ENCODE measurements at places on chromosomes 4 and X. TPM values are rescaled to one million over a fixed set of nuclear protein-coding genes. Genes with fewer than 3 reads are reported as not detected.
A peak's percentile ranks its signal among the peaks of the same experiment; 100 is the strongest.

GRCh38 chrX:47283015-47283771 is 50.4 kb downstream of the USP11 start:
- no peaks in the 10 kb centered on the region for H3K36me3 ChIP-seq

DNA sequence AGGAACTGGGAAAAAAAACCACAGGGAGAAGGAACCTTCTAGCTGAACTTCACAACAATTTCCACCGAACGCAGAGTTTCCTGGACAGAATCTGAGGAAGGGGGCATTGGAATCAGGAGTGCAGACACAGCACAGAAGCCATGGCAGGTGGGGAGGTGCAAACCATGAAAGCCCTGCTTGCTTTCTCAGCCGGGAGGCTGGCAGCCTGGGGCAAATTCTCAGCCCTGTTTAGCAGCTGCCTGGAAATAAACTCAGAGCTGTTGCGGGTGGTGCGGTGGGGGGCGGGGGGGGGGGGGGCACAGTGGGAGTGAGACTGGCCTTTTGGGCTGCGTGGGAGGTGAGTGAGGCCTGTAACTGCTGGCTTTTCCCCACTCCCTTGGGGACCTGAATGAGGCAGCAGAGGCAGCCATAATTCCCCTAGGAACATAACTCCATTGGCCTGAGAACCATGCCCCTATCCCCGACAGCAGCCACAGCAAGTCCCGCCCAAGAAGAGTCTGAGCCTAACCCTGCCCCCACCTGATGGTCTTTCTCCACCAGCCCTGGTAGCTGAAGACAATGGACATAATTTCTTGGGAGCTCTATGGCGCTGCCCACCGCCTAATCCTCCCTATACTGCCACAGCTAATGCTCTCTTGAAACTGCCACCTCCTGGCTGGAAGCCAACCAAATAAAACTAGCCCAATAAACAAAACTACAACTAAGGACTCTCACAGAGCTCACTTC is 176.3 kb downstream of the FAM13A start:
- no peaks in the 10 kb centered on the region for H3K36me3 ChIP-seq
- H3K27ac ChIP-seq = peak overlapping the region; percentile 44
- peaks cover 15% of the 10 kb centered on the region for H3K4me1 ChIP-seq
- no peak for DNase-seq

- DNase-seq = no peak
- H3K36me3 ChIP-seq = no peaks in the 10 kb centered on the region
- no peaks in the 10 kb centered on the region for H3K4me1 ChIP-seq
- H3K27me3 ChIP-seq = no peaks in the 10 kb centered on the region
- H3K4me3 ChIP-seq = no peak overlapping the region
- no peak overlapping the region for H3K27ac ChIP-seq
Measured at GRCh38 chr4:101288365-101289145, 58.8 kb downstream of the PPP3CA start.

DNA sequence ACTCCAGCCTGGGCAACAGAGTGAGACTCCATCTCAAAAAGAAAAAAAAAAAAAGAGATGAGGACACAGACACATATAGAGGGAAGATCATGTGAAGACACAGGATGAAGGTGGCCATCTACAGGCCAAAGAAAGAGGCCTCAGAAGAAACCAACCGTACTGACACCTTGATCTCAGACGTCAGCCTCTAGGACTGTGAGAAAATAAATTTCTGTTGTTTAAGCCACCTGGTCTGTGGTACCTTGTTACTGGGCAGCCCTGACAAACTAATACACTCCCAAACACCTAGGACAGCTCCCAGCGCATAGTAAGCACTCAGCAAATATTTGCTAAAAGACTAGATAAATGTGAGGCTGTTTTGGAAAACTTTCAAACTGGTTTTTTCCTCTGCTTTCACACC is 59.2 kb upstream of the SMIM10 start:
- H3K27ac ChIP-seq = no peak overlapping the region
- no peaks in the 10 kb centered on the region for H3K4me1 ChIP-seq
- no peak for DNase-seq
- H3K36me3 ChIP-seq = peaks cover 8% of the 10 kb centered on the region
- H3K4me3 ChIP-seq = no peak overlapping the region
- peaks cover 2% of the 10 kb centered on the region for H3K27me3 ChIP-seq

Gene MAGEB1
- not detected for total RNA-seq

Gene PCDH19
- total RNA-seq = 33.3 TPM

DNA sequence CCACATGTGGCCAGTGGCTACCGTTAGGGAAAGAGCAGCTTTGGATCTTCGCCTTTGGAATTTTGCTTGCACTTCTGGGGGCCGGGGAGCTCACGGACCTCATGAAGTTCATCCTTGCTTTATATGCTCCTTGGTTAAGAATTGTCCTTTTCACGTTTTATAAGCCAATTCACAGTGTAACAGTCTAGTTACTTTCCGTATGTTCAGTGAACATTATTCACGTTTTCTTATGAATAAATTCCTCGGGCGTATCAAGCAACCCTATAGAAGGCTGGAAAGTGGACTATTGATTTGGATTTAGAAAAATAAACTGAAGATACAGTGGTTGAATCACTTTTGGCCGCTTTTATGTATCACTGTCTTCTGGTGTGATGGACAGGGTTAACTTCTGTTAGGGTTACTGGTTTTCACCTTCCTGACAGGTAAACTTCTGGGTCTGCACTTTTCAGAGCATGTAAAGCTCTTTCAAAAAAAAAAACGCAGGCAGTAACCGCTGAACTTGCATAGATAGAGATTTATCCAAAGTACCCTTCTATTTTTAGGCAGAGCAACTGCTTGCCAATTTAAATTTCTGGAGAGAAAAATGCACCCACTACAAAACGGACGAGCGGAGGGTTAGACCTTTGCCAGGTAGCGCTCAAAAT is 569 bp upstream of the PDLIM5 start:
- H3K36me3 ChIP-seq = no peaks in the 10 kb centered on the region
- H3K27me3 ChIP-seq = no peaks in the 10 kb centered on the region
- no peak for DNase-seq
- H3K4me1 ChIP-seq = peaks cover 36% of the 10 kb centered on the region
- H3K27ac ChIP-seq = no peak overlapping the region

GRCh38 chrX:28347476-28347875 is 239.8 kb upstream of the IL1RAPL1 start:
- no peak overlapping the region for H3K27ac ChIP-seq
- H3K27me3 ChIP-seq = no peaks in the 10 kb centered on the region
- DNase-seq = no peak

Gene BEX3
- 334 TPM for total RNA-seq

DNA sequence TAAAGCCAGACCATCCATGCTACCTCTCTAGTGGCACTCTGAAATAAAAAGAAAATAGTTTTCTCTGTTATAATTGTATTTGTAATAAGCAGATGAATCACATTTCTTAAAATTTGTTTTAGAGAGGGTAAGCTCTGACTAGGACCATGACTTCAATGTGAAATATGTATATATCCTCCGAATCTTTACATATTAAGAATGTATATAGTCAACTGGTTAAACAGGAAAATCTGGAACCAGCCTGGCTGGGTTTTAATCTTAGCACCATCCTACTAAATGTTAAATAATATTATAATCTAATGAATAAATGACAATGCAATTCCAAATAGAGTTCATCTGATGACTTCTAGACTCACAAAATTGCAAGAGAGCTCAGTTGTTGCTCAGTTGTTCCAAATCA is 1.5 kb downstream of the FGB start:
- H3K4me1 ChIP-seq = no peaks in the 10 kb centered on the region
- H3K27me3 ChIP-seq = peaks cover 11% of the 10 kb centered on the region
- H3K36me3 ChIP-seq = no peaks in the 10 kb centered on the region
- no peak overlapping the region for H3K4me3 ChIP-seq
- H3K27ac ChIP-seq = no peak overlapping the region

DNA sequence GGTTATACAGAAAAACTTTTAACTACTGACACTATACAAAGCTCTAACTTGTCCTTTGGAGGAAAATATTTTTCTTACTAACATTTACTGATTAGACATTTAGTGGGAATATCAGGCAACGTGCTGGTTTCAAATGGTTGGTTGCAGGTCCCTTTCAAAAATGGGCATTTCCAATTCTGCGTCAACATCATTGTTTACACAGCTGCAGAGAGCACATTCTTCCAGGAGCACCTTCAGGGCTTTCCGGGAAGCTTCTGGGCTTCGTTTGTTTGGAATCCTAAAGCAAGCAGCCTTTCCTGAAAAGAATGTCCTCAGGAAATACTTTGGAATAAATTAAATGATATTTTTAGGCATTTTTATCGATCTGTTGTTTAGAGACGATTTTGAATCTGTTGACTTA is 289.7 kb downstream of the TRIML1 start:
- peaks cover 38% of the 10 kb centered on the region for H3K4me1 ChIP-seq
- no peak for DNase-seq
- H3K27ac ChIP-seq = no peak overlapping the region
- no peaks in the 10 kb centered on the region for H3K36me3 ChIP-seq
- no peak overlapping the region for H3K4me3 ChIP-seq

DNA sequence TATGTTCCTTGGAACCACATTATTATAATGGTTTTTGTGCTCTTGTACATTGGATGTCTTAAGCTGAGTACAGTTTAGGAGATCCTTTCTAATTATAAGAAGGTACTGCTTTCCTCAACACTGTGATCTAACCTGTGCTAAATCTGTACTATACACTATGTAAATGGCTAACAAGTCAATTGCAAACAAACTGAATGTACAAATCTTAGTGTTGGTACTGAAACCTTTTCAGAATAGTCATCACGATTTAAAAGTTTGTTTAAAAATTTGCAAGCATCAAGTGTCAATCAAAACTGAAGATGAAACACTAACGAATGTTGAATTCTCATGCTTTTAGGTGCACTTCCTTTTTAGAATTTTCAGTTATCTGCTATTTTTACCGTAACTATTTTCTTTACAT is 2090.4 kb upstream of the TENM3 start:
- DNase-seq = no peak
- no peak overlapping the region for H3K4me3 ChIP-seq
- H3K27ac ChIP-seq = no peak overlapping the region
- H3K36me3 ChIP-seq = no peaks in the 10 kb centered on the region

- peaks cover 3% of the 10 kb centered on the region for H3K27me3 ChIP-seq
- H3K27ac ChIP-seq = no peak overlapping the region
- no peaks in the 10 kb centered on the region for H3K4me1 ChIP-seq
- H3K36me3 ChIP-seq = peaks cover 2% of the 10 kb centered on the region
- H3K4me3 ChIP-seq = no peak overlapping the region
- no peak for DNase-seq
Measured at GRCh38 chrX:12489341-12489740, 301.9 kb upstream of the PRPS2 start.

Gene SPARCL1
- 8.6 TPM for total RNA-seq

- no peak for DNase-seq
- H3K4me3 ChIP-seq = no peak overlapping the region
- H3K27ac ChIP-seq = no peak overlapping the region
Measured at GRCh38 chr4:88616275-88617150, 24.2 kb downstream of the HERC3 start.

GRCh38 chr4:166594326-166594946 is 639.9 kb downstream of the SPOCK3 start:
- H3K27ac ChIP-seq = no peak overlapping the region
- H3K36me3 ChIP-seq = no peaks in the 10 kb centered on the region
- no peaks in the 10 kb centered on the region for H3K27me3 ChIP-seq

Gene MTCP1
- 15.3 TPM for total RNA-seq

GRCh38 chr4:78737035-78737434 is 39.1 kb upstream of the BMP2K start:
- H3K4me1 ChIP-seq = no peaks in the 10 kb centered on the region
- H3K27ac ChIP-seq = no peak overlapping the region
- H3K27me3 ChIP-seq = no peaks in the 10 kb centered on the region

Gene DMD
- 9.7 TPM for total RNA-seq

Gene FRG1
- 41.5 TPM for total RNA-seq
